ENCODE measurements at places on chromosomes 3 and 15.

- DNase-seq, result no peak
These were observed 977.2 kb downstream of the FHIT start for GRCh38 chr3:60274098-60274497.

DNA sequence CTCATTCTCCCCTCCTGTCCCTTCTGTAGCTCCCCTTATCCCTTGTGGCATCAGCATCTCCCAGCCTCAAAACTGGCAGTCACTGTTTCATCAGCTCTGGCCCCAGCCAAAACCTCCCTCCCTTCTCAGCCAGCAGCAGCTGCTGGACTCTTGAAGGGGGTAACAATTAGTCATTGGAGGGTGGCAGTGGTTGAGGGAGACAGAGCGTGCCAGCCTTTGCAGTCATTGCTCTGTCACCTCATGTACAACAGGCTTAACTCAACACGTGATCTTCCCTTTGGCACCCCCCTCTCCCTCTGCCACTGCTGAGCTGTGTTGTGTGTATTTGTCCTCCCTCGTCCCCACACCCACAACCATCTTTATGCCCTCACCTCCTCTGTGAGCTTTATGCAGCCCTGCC lies 28.2 kb downstream of the RBP2 start:
- no peak for DNase-seq

- no peak for DNase-seq
These were observed 165.0 kb upstream of the SUCLG2 start for GRCh38 chr3:67819447-67819846.

DNA sequence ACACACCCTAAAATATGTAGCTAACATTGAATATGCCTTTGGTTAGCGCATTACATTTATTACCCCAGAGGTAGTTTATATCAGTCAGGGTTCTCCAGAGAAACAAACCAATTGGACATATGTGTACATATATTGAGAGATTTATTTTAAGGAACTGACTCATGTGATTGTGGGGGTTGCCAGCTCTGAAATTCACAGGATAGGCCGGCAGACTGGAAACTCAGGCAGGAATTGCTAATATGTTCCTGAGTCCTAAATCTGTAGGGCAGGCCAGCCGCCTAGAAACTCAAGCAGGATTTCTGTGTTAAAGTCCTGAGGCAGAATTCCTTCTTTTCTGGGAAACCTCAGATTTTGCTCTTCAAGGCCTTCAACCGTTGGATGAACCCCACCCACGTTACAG lies 189.7 kb downstream of the CDIN1 start:
- DNase-seq, result no peak

DNA sequence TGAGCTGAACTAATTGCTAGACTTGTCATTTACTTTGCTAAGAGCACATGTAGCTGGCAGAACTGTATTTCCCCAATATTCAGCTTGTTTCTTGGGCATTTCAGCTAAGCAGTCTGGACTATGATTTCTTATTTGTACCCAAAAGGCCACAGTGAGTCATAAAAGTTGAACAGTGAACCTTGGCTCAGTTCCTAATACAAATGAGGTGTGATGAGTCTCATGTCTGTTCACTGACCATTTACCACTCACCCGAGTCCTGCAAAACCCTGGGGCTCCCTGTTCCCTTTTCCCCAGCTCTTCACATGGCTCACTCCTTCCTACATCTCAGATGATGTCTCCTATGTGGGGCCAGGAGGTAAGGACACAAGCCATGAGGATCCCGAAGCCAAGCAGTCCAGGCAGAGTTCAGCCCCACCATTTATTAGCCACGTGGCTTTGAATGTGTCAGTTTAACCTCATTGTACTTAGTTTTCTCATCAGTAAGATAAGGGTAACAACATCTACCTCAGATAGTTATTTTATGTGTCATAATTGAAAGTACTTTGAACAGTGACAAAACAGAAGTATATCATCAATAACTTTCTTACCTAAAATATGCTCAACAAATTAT lies 239.3 kb downstream of the IL5RA start:
- no peak for DNase-seq

- no peak for DNase-seq
These were observed 57.3 kb downstream of the ARNT2 start for GRCh38 chr15:80461356-80462095.

DNA sequence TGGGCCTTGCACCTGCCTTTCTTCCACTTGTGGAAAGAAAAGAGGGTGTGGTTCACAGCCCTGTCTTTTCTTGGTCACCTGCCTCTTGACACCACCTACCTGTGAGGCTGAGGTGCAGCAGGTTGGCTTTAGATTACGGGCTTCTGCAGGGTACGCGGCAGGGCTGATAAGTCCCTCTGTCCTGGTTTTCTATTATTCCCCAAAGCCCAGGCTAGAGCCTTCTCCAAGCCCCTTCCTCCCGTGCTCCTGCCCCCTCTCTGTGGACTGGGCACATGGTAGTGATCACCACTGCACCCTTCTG lies 44.8 kb upstream of the HACD2 start:
- no peak for DNase-seq

DNA sequence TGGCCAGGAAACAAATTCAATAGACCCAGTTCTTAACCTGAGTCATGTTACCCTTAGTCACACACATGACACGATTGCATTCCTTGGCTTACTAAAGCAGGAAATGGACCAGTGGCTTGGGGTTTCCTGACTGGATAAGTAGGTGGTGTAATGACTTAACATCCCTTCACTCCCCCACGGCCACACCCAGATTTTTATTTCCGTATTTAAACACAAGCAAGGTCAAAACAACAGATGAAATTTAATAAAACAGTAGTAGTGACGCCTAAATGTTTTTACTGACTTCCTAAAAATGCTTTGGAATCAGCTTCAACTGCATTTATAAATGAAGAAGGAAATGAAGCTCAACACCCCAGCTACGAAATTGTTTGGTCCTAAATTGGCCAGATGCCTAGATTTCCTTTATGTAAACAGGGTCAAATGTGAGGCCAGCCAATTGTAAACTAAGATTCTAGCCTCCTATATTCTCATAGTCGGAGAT lies 324.3 kb downstream of the CHST2 start:
- DNase-seq, result no peak

GRCh38 chr15:89827829-89828228 lies 13.2 kb upstream of the ANPEP start:
- DNase-seq, result no peak

DNA sequence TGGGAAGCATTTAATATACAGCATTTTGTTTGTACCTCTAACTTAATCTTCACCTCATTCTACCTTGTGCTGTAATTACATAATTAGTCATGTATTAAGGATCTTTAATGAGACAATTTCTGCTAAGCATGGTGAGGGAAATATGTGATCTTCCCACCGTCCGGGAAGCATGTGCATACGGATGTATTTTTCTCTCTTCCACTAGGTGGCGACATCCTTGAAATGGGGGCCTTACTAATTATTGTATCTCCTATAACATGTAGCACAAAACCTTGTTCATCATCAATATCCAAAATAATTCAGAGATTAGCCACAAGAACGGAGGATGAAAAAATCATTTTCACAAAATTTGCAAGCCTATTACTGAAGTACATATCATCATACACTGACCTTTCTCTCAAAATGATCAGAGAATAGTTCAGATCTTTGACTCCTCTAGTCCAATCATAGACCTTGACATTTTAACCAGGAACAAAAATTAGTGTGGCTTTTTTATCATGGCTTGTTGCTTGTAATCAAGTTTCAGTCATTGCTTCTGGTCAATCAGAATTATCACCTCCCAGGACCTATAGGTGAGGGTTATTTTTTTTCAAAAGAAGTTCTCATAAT lies 148.9 kb upstream of the GBE1 start:
- no peak for DNase-seq

DNA sequence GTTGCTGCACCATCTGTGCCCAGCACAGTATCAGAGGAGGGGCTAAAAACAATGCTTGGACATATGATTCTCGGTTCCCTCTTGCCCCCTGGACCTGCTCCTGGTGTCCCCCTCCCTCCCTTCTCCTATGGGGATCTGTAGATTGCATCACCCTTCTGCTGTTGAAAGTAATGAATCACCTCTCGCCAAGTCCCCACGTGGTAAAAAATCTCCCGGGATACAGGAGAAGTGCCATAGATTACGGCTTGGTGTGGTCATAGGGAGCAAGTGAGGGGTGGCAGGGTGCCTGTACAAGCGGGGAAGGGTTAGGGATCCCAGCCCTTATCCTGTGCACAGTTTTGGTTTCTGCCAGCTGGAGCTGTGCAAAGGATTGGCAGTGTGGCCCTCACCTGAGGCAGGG lies 37.7 kb downstream of the AMOTL2 start:
- no peak for DNase-seq

GRCh38 chr3:198017090-198017489 lies 57.1 kb downstream of the LMLN start:
- no peak for DNase-seq

GRCh38 chr3:55711646-55712045 lies 224.5 kb upstream of the WNT5A start:
- DNase-seq, result no peak

DNA sequence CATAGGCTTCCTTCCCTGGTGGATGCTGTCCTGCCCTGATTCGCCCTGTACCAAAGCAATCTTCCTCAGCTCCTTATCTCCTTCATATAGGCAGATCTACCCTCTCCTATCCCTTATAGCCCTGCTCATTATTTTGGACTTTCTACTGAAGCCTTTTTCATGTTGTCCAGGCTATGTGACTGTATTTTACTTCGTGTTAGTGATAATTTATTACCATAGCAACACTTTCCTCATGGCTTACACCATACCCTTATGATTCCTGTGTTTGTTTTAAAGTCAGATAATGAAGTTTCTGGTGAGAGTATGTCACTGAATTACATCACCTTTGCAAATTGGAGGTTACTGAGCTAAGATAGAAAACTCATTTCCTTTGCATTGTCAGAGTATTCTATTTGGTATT lies 352.6 kb downstream of the NLGN1 start:
- DNase-seq, result no peak

GRCh38 chr15:100060276-100060926 lies 281.4 kb downstream of the ADAMTS17 start:
- no peak for DNase-seq

- DNase-seq, result no peak
These were observed 86.2 kb downstream of the ASB7 start for GRCh38 chr15:100688549-100689120.

DNA sequence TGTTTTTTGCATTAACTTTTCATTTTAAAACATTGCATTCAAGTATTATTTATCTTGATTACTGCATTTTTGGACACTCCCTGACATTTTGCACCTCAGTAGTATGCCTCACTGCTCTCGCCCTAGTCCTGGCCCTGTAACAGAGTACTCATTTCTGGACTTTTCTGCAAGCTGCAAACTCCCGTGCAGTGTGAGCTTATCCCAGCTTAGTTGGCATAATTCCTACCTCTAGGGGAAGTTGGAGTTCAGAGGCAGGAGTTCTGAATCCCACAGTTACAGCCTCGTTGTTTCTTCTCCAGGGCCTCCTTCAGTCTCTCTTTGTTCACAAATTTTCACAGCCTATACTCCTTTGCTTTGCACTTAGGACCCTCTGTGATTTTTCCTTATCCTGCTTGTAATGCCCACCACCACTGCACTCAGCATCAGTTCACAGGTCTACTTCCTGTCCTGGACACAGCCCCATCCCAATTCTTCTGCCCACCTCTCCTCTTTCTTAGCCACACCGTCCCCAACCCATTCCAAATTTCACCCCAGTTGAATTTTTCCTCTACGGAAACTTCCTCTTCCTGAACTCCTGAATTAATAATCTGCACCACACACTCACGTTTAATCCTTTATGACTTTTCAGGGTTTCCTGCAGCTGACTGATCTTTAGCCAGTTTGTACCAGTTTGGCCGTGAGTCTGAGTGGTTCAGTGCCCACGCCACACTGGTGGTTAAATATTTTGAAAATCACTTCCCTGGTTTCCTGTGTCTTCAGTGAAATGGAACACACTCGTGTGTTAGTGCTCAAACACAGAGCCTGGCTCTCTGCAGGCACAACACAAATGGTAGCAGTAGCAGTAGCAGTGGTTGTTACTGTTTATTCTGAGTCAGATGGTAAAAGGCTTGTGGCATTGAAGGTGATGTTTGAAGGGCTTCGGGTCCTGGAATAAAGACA lies 6.3 kb upstream of the CTSH start:
- no peak for DNase-seq

Data from stimulated activated CD8-positive, alpha-beta memory T cell treated with anti-CD3 and anti-CD28 coated beads, Interleukin-12 subunit alpha, Interleukin-12 subunit beta, amount 100 ng/mL, for 1 hour (primary cell).